ENCODE measurements at places on chromosomes 16 and 17. TPM values are rescaled to one million over a fixed set of nuclear protein-coding genes. Genes with fewer than 3 reads are reported as not detected.
A peak's percentile ranks its signal among the peaks of the same experiment; 100 is the strongest.

GRCh38 chr17:80614332-80615047, 69.9 kb downstream of the RPTOR start:
- DNase-seq, result no peak

DNA sequence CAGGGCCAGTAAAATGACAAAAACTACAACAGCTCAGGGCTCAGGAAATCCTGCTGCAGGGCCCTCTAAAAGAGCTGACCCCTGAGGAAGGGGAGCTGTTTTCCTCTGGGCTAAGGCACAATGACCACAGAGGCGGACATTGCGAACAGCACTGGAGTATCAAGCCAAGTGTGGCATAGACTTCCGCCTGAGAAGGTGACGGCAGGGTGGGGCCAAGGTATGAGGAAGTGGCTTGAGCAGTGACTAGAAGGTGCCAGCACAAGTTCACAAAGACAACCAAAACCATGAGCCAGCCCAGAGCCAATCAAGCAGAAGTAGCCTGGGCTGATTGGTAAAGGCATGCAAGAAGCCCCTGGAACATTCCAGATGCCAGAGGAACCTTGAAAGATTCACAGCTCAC, 13.9 kb downstream of the ERN2 start:
- DNase-seq, result no peak

DNA sequence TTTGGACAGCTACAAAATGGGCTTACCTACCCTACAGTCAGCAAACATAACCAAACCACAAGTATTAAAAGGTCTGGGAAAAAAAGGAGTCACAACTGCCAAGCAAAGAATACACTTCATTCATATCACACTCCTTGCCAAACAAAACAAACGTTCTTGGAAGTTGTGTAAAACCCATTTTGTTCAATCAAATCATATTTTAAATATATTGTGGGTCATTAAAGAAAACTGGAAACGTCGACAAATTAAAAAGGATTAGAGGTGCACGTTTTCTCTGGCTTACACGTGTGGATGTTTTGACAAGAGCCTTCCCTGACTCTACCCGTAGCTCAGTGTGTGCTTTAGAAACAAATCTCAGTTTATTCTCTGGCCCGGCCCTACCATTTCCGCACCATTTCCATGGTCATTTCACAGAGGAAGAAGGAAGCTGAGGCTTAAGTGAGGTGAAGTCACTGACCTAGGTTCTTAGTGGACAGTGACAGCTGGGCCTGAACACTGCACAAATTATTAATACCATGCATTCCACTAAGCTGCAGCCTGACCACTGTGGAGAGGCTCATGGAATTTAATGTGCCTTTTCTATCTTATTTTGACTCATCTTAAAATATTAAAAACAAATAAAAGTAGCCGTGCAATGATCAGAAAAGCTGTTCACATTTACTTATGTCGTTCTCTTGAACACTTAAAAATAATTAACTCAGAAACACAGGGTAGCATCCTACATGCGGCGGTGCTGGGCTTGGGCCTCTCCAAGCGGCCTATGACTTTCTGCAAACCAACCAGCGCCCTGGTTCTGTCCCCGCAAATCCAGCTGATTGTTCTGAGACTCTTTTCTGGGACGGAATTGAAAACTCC, 968 bp downstream of the CEP112 start:
- peak; percentile 22 for DNase-seq

- DNase-seq, result no peak
Observed at GRCh38 chr17:2354311-2354710, 17.0 kb downstream of the SGSM2 start.

The SHISA9 gene
- not detected for total RNA-seq

The OR1A1 gene
- not detected for total RNA-seq

The CHD9NB gene
- total RNA-seq, result 3.8 TPM

- peak; percentile 8 for DNase-seq
Observed at GRCh38 chr17:42917236-42917603, 16.6 kb downstream of the G6PC1 start.

Data from A673 (cell line).